ENCODE measurements at places on chromosomes 5 and 9.

- DNase-seq: no peak
Observed at GRCh38 chr5:8491254-8491653, 622.3 kb downstream of the MTRR start.

DNA sequence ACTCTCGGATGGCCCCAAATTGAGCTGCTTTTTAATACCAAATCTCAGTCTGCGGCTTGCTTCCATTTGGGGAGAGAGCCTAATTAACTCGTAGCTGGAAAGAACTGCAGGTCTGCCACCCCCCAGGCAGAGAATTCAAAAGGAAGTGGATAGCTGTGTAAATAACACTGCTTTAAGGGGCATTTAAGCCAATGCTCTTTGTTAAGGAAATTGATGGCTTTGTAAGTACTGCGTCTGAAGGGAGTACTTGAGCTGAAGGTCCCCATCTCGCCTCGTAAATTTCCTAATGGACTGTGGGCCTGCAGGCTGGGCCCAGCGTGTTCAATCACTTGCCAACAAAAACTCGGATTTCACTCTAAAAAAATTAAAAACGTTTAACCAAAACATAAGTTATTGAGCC, 132.7 kb downstream of the PAPPA start:
- DNase-seq: no peak

- no peak for DNase-seq
Observed at GRCh38 chr9:3732077-3733038, 206.6 kb upstream of the RFX3 start.

- no peak for DNase-seq
Observed at GRCh38 chr5:172873513-172873912, 39.5 kb downstream of the ERGIC1 start.

GRCh38 chr5:76472335-76473008, 69.4 kb downstream of the IQGAP2 start:
- DNase-seq: no peak

- DNase-seq: no peak
Observed at GRCh38 chr5:101942321-101942882, 353.7 kb downstream of the SLCO4C1 start.

DNA sequence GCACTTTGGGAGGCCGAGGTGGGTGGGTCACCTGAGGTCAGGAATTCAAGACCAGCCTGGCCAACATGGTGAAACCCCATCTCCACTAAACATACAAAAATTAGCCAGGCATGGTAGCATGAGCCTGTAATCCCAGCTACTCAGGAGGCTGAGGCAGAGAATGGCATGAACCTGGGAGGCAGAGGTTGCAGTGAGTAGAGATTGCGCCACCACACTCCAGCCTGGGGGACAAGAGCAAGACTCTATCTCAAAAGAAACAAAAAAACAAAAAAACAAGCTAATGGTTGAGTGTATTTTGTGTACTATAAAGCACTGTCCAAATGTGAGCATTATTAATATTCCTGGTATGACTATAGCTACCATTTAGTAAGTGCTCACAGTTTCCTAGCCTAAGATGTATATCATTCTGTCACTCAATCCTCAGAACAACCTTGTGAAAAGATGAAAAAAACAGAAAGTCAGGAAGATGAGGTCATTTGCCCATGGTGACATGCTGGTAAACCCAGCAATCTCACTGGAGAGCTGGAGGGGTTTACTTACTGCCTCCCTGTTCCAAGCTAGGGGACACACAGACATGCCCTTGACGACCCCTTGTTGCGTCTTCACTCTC, 27.7 kb downstream of the ARHGEF37 start:
- DNase-seq: no peak

GRCh38 chr5:16849181-16849580, 86.9 kb downstream of the MYO10 start:
- no peak for DNase-seq

DNA sequence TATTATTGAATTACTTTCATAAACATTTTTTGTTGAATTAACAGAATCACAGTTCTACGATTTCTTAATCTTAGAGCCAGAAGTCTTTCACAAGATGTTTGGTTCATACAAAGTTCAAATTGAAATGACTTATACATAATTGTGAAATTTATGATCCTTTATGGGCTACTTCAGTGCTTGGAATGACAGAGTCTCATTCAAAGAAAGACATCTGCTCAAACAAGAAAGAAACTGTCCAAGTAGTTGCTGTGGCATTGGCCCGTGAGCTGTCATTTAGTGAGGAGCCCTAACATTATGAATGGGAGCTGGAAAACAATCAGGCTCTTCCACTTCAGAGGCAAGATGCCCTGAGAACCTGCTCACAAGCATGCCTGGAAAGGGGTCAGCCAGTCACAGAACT, 63.4 kb downstream of the AUH start:
- no peak for DNase-seq

DNA sequence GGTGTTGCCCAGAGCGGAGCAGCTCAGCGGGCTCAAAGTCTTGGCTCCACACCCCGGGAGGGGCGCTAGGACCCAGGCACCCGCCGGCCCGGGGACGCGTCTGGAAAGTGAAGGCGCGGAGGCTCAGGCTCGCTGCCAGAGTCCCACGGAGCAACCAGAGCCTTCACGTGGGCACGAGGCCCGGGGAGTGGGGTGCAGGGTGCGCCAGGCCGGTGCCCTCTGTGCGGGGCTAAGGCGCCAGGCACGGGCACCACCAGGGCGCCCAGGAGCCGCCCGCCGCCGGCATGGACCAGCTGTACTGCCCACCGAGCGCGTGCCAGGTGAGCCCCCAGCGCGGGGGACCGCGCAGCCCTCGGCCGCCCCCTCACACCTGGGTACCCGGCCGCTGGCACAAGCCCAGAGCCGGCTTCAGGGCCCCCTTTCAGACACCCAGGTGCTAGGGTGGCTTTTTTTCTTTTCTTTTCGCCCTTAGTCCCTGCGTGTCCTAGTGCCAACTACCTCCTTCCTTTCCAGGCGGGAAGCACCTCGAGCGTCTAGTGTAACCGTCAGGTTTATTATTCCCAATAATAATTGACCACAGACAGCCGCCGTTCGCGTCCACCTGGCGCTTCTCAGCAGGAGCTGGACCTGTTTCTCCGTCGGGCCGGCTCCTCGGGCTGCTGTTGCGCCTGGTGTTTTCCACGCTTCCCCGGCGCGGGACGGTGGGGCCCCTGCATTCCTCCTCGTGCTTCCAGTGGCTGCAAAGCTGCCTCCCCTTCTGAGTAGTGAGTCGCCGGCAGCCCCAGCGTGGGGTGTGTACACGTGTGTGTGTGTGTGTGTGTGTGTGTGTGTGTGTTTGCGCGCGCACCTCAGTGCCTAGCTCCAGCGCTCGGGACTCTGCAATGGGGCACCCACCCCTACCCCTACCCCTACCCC, 30.1 kb upstream of the PDE8B start:
- DNase-seq: peak; percentile 26

DNA sequence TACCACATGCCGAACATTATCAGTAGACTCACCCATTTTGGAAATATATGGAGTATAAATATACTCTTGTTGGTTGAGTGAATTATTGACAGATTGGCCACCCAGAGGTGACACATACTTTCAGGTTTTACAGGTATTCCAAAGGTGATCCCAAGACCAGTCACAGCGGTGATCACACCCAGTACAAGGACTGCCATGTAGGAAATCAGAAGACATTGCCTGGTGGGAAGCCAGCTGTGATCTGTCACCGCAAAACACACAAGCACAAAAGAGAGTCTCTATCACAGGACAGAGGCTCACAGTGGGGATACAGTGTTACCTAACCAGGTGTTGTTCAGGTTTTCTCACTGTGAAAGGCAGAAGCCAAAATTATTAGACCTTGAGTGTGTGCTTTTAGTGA, 15.8 kb downstream of the BTF3 start:
- DNase-seq: no peak

- DNase-seq: no peak
Observed at GRCh38 chr5:172549696-172550095, 91.4 kb upstream of the NEURL1B start.

GRCh38 chr9:99947395-99947794, 40.9 kb downstream of the STX17 start:
- DNase-seq: no peak

- no peak for DNase-seq
Observed at GRCh38 chr9:99300603-99301002, 78.5 kb downstream of the SEC61B start.

GRCh38 chr5:176653401-176654385, 6.4 kb downstream of the TSPAN17 start:
- no peak for DNase-seq

- no peak for DNase-seq
Observed at GRCh38 chr5:172858511-172858989, 24.5 kb downstream of the ERGIC1 start.

GRCh38 chr9:127578952-127579853, 32.9 kb upstream of the STXBP1 start:
- peak; percentile 85 for DNase-seq

DNA sequence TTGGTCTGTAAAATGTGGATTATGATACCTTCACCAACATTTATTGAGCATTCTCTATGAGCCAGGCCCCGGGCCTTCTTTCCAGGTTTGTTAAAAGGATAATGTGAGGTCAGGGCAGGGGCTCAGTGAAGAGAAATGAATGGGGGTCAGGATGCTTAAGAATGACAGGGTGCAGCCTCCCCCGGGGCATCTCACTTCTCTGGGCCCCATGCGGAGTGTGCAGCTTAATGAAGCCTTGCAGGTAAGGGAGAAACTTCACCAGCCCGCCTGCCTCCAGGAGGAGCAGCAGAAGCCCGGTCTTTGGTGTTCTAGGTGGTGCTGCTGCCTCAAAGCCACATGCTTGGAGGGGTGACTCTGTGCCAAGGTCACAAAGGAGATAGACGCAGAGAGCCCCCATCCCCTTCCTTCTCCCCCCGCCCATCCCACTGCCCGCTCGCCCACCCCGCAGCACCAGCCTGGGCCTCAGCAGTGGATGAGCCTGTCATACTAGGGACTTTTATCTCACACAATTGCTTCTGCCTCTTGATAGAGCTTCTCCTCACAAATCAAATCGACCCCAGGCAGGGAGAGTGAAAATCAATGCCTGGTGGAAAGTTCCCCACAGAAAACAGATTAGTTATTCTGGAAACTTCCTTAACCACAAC, 244.8 kb downstream of the PBX3 start:
- DNase-seq: no peak

GRCh38 chr9:87116492-87116891, 169.2 kb upstream of the GAS1 start:
- peak; percentile 20 for DNase-seq

- DNase-seq: no peak
Observed at GRCh38 chr5:179554981-179555380, 4.6 kb downstream of the RUFY1 start.

DNA sequence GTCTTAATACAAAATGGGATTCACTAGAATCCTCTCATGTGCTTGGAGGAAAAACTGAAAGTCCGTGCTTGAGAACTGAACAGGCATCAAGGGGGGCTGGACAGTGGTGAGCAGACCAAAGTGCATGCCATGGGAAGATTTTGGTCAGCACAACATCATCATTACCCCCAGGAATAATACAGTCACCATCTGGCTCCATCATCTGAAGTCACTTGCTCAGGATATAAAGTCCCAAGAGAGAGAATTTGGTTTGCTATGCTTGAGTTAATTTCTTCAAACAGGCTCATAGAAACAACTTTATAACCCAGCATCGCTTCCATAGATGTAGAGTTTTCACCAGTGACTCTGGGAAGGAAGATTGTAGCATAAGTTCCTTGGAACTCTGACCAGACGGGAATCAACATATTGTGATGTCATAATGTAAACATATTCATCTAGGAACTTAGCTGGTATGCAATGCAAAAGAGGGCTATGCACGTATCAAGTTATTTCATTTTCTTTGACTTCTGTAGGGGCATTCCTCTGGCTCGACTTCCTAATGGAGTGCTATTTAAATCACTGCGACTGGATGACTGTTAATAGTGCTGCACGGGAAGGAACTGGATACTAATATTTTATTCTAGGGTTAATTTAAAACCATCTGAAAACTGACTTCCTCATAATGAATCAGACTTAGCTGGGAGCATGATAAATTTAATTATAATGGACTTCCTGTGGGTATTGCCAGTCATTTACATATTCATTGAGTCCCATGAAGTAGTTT, 145.2 kb downstream of the MTRR start:
- DNase-seq: no peak

DNA sequence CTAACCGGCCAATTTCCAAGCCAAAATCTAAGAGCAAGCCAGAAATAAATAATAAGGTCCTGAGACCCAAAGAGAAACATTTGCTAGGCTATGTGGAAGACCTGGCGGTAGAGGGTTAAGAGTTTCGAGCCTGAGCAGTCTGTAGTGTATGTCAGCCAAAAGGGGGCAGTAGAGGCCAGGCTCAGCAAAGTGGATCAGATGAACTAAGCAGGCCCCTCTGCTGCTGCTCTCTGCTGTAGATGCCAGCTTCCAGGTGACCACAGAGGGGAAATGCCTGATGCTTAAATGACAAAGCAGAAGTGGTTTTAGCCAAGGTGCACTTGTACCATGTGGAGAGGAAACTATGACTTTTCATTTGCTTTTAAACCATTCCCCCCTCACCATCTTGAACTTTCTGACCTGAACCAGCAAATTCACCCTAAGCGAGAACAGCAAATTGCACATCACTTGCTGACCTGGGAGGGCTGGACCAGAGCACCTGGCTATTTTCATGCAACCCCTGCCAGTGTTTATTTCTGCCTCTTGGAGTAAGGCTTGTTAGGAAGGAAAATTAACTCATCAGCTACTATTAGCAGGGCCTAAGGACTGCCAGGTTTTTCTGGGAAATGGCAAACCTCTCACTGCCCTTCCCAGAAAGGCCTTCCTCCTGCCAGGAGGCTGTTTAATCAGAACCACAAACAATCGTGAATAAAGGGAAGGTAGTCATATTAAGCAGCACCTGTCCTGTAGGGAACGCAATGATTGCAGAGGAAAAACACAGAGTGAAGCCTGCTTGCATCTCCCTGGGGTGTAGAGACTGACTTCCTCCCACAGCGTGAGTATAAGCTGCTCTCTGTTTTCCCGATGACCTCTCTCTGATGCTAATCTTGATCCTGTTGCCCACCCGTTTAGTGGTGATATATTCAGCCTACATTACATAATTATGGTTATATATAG, 818.2 kb downstream of the TLR4 start:
- DNase-seq: peak; percentile 15
